ENCODE measurements at places on chromosomes 12 and 14.
A peak's percentile ranks its signal among the peaks of the same experiment; 100 is the strongest.

GRCh38 chr14:102560458-102561261, 31.8 kb upstream of the RCOR1 start:
- DNase-seq = no peak

- peak; percentile 3 for DNase-seq
Measured at GRCh38 chr14:79825046-79825521, 386.2 kb downstream of the DIO2 start.

DNA sequence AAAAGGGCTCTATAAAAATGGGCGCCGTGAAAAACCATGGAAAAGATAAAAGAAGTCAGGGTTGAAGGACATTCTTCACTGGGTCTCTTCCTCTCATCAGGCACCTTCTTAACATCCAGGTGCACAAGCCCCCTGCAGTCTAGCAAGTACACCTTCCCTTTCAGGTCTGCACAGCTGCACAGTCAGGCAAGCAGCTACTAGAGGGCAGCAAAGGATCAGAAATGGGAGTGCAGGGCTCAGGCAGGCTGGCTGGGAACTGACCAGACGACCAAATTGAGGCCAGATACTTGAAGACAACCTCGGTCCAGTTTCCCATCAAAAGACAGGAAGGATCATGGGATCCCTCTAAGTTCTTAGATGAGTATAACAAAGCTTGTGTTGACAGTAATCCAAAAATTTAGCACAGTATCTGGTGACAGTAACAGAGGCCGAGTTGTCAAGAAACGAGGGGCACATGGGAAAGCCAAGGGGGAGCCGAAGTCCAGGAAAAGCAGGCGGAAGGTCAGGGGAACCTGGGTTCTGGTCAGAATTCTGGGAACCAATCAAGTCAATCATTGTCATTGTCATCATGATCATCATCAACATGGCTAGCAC, 10.1 kb upstream of the GRIP1 start:
- peak; percentile 90 for DNase-seq

DNA sequence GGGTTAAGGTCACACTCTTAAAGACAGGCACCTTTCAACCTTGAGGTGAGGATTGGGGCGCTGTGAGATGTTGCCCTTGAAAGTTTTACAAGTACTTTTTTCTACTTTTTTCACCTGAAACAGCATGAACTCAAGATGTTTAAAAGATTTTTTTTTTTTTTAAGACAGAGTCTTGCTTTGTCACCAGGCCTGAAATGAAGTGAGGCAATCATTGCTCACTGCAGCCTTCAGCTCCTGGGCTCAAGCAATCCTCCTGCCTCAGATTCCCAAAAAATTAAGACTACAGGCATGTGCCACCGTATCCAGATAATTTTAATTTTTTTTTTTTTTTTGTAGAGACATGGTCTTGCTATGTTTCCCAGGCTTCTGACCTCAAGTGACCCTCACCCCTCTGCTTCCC, 243.9 kb downstream of the DIO2 start:
- no peak for DNase-seq

GRCh38 chr14:50839048-50839447, 8.1 kb upstream of the NIN start:
- DNase-seq = no peak

- DNase-seq = no peak
Measured at GRCh38 chr14:24913746-24914145, 136.2 kb downstream of the STXBP6 start.
